Muscle of back (tissue), 13 donors: ENCODE measurements at places on chromosomes 5 and 9. TPM values are rescaled to one million over a fixed set of nuclear protein-coding genes. Genes with fewer than 3 reads are reported as not detected.

Gene FAM153A
- 0.61 TPM for polyA plus RNA-seq

Gene TIGD6
- polyA plus RNA-seq = 2.6 TPM

Gene NR2F1-AS1
- polyA plus RNA-seq = 3.4 TPM

Gene FUBP3
- polyA plus RNA-seq = 44.5 TPM

Gene SPAG8
- polyA plus RNA-seq = 3.2 TPM
